ENCODE measurements at places on chromosomes 5 and 9. TPM values are rescaled to one million over a fixed set of nuclear protein-coding genes. Genes with fewer than 3 reads are reported as not detected.

The SSNA1 gene
- 16.4 TPM for total RNA-seq

The ZNF883 gene
- 25.4 TPM for total RNA-seq

The CCDC152 gene
- total RNA-seq = 7.4 TPM

GRCh38 chr5:103454770-103455169, 107.8 kb downstream of the NUDT12 start:
- no peak for DNase-seq

DNA sequence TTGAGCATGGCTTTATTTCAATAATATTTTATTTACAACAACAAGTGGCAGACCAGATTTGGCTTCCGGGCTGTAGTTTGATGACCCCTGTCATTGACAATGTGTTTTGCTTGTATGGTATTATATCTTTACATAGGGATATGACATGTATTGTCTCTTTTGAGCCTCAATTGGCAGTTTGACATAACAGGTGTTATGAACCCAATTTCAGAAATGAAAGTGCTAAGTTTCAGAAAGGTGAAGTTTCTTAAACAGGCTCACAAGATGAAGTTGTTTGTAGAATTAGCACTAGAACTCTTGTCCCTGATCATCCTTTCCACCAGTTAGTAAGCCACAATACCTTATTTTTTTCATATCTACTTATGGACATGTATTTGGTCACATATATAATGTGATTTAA, 303.0 kb upstream of the GRIA1 start:
- no peak for DNase-seq

DNA sequence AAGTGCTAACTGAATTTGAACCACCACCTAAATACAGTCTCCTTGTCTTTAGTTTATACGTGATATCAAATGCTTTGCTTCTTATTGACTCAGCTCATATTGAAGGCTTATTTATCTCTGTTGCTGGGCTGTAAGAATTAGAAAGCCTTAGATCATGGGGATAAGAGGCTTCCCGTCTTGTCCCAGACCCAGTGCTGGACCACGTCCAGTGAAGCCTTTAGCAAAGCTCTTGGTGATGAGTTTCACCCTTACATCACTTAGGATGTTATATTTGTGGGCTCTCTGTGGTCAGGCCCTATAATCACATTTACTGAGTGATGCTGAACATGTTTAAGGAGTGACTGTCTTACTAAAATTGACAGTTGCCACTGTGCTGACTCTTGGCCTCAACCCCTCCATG, 11.2 kb downstream of the FAM240B start:
- DNase-seq = no peak

DNA sequence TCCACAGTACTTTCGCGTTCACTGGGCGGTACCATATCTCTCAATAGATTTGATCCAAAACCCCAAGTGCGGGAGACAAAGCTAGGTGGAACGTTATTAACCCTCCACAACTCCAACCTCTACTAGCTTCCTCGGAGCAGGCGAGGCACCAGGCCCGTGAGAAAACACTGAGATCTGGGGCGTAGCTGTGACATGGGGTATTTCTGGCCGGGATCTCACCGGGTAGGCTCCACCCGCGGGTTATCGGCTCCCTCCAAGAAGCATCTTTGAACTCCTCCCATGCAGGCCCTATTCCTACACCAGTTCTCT, 350 bp upstream of the SLC25A46 start:
- DNase-seq = no peak

DNA sequence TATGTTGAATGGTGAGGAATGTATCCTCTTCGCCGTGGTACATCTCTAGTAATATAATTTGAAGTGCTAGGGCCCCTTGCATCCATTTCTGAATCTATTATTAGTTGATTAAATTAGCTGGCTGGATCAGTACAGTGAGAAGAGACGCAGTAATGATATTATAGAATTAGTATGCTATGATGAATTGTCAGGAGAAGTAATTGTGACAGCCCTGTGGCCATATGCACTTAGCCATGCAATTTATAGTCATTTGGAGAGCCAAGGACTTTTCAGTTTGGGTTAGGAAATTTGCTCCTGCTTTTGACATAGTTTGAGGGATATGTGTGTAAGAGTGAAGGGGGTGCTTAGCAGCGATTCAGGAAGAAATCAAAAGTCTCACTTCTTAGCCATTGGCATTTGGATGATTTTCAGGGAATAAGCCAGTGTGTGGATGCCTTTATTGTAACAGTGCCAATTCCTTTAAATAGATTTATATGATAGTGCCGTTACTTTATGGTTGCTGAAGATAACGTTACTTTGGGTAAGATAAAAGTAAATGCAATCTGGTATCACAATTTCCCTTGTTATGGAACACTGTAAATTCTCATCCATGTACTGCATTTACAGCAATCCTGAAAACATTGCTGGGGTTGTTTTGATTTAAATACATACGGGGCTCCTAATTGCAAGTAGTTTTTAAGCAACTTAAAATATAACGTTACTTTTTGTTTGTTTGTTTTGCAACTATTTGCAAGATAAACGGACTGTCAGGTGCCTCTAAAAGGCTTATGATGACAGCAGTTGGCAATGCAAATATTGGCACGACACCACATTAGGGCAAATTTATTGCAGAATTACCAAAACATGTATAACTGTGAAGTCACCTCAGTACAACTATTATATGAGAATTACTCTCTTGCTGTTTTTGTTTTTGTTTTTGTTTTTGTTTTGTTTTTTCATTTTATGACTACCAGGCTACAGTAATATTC, 875.4 kb upstream of the WWC1 start:
- no peak for DNase-seq

GRCh38 chr5:81486711-81487110, 92.8 kb upstream of the ACOT12 start:
- no peak for DNase-seq

DNA sequence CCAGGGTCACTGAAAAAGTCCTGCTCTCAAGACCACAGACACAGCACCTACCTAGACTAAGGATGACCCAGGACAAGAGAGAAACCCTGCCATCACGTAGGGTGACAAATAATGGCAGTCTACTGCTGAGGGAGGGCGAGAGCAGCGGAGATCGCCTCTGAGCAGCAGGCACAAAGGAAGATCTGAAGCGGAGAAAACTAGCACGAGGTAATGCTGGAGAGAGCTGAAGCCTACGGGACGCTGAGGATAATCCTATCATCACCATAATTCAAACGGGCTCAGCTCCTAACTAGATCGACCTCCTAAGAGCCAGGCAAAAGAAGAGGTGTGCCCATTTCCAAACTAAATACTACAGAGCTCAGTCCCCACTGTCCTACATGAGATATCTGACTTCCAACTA, 41.3 kb downstream of the FBXO10 start:
- DNase-seq = no peak

DNA sequence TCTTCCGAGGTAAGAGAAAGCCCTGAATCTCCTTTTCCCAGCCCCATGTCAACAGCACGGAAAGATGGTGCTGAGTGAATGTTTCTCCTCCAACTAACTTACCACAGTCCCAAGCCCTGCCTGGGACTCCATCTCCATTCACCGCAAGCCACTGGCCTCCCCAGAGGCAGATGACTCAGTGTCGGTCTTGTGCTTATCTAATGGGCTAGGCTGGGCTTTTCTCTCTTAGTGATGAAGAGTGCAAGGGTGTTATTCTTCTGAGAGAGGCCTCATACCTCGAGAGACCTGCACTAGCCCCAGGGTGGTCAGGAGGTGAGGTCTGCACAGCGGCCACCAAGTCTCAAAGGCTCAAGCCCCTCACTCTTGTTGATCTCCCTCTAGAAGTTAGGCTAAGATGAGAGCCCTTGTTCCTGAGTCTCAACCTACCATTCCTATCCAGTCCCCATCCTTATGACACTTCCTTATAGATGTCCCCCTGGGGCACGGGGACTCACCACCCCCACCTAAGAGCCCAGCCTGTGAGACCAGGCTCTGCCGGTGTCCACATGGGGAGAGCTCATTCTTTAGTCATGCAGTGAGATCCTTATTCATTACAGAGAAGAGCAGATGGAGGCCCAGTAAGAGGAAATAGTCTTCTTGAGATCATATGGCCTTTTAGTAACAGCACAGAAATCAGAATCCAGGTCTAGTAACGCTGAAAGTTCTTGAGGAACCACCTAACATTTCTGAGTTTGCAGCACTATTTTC, 127.0 kb downstream of the SAXO1 start:
- peak; percentile 10 for DNase-seq

DNA sequence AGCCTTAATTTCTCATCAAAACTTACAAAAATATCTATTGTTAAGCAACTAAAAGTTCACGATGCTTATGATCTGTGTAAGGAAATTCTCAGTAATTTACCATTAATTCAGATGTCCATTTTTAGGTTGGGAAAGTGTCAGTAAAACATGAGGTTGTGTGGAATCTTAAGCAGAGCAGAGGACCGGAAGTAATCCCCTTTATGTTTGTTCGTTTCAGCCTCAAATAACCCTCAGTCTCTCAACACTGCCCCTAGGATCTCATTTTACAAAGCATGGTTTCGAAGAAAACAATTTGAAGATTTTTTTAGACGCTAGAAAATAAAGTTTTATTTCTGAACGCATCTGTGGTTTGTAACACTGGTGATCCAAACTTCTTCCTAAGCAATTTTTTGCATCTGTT, 504.2 kb downstream of the MAT2B start:
- no peak for DNase-seq

Data from cerebellum (tissue), 4 donors.